ENCODE measurements at places on chromosomes 2 and 18.
A peak's percentile ranks its signal among the peaks of the same experiment; 100 is the strongest.

GRCh38 chr2:59745085-59745484 lies 808.4 kb downstream of the BCL11A start:
- no peak for DNase-seq

GRCh38 chr2:3492951-3493614 lies 26.2 kb downstream of the ADI1 start:
- DNase-seq, result no peak

DNA sequence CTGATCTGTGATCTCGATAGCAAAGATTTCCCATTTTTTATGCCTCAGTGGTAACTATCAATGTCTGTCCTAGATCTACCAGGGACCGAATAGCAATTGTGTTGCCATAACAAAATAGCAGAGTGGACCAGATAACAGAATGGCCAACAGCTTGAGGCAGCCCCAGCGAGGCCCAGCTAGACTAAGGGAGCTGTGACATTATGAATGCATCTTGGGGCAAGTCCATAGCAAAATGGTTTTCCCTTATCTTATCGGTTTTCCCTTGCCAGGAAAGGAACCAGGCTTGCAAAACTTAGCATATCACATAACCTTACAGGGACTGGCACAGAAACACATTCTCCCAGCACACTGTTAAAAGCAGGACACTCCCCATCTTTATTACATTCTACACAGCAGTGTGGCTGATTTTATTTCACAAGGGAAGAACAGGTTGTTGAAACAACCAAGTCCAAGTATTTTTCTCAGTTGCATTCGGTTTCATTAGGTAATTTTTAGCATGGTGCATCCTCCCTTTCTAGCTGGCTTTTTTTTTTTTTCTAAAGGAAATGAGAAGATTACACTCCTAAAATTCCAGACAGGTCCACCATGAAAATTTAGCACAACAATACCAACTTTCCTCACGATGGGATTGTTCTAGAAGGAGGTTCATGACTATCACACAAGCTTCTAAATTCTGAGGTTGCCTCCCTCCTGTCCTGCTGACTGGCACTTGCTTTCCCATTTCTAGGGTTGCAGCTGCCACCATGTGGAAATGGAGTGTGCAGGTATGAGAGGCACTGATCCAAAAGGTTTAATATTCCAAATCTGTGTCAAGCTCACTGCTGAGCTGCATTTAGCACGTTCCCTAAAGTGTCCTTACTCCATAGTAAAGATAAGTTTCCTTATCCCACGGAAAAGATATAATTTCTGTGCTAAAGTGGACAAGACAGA lies 97.0 kb upstream of the SLC35G4 start:
- peak; percentile 41 for DNase-seq

- no peak for DNase-seq
Observed at GRCh38 chr2:705971-706511, 28.8 kb upstream of the TMEM18 start.

GRCh38 chr2:132593171-132593570 lies 76.8 kb downstream of the LYPD1 start:
- DNase-seq, result no peak

- no peak for DNase-seq
Observed at GRCh38 chr2:127037476-127037875, 69.5 kb downstream of the BIN1 start.

GRCh38 chr2:43178602-43179542 lies 47.5 kb downstream of the ZFP36L2 start:
- peak; percentile 18 for DNase-seq

- no peak for DNase-seq
Observed at GRCh38 chr18:25780105-25780504, 310.3 kb downstream of the SS18 start.

DNA sequence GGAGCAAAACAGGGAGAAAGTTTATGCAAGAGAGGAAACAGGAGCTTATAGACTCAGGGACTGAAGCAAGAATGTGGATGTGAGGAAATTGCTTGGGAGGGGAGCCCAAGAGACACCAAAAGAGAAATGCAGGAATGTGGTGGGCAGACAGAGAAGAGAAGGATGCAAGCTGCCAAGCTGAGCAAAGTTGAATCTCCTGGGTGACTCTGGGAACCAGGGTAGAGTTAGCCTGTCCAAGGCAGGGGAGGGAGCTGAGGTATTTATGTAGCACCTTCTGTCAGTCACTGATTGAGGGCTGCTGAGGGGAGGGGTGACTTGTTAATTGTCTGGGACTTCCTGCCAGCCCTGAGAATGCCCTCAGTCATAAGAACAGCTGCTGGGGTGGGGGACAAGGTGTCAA lies 464.3 kb downstream of the NBAS start:
- no peak for DNase-seq

DNA sequence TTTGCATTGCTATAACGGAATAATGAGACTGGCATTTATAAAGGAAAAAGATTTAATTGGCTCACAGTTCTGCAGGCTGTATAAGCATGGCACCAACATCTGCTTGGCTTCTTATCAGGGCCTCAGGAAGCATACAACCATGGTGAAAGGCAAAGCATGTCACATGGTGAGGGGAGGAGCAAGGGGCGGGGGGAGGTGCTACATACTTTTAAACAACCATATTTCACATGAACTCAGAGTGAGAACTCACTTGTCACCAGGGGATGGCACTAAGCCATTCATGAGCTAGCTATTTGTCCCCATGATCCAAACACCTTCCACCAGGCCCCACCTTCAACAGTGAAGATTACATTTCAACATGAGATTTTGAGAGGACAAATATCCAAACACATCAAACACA lies 188.7 kb downstream of the MBD5 start:
- DNase-seq, result no peak

DNA sequence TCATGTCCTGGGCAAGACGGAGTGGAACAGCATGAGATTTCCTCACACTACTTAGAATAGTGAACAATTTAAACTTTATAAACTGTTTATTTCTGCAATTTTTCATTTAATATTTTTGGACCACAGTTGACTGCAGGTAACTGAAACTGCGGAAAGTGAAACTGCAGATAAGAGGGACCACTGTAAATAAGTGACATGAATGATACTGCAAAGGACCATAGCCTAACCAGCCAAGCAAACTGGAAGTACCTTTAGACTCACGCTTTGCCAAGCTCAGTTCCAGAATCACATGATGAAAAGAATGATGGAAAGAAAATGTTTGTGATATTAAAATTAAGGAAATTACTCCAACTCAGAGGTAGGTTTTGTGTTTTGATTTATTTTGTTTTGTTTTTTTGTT lies 94.6 kb upstream of the ITGA4 start:
- no peak for DNase-seq

DNA sequence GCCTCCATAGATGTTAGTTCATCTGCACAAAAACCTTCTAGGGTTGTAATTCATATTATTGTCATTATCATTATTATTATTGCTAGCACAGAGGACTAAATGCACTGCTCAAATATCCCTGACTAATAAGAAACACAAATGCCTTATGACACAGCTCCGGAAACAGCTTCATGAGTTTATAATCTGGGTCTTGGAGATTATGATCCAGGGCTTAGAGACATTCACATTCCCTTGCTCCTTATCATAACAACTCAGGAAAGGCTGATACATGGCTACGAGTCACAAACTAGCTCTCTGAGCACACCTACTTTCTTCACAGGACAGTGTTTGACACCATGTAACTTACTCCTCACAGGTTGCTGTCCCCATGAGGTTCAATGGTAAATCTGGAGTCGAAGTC lies 102.2 kb upstream of the TTC39C start:
- no peak for DNase-seq

DNA sequence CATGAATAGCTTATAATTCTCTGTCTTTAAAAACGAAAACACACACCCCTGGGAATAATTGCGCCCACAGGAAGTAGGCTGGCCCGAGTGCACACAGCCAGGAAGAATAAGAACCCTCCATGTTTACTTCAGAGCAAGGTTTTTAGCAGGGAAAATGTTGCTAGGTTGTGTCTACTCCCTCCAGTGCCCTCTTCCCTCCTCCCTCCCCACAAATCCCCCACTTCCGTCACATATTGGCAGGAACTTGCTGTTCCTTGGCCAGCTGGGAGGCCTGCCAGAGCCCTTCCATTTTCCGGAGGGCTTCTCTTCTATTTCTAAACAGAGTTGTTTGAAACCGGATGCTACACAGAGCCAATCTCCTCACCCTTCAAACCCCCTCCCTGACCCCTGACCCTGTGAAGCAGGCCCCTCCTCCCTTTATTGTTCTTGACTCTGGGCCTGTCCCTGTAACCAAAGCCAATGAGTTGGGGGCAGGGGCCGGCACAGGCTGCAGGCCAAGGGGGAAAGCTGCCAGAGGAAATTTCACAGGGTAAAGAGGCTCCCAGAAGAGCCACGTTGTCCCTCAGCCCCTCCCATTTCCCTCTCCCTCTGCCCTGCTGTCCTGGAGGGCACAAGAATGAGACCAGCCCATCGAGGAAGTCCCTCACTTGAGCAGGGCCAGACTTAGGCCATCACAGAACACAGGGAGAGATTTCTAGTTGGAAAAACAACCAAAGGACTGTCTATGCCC lies 49.8 kb upstream of the LGALSL start:
- DNase-seq, result peak; percentile 84

DNA sequence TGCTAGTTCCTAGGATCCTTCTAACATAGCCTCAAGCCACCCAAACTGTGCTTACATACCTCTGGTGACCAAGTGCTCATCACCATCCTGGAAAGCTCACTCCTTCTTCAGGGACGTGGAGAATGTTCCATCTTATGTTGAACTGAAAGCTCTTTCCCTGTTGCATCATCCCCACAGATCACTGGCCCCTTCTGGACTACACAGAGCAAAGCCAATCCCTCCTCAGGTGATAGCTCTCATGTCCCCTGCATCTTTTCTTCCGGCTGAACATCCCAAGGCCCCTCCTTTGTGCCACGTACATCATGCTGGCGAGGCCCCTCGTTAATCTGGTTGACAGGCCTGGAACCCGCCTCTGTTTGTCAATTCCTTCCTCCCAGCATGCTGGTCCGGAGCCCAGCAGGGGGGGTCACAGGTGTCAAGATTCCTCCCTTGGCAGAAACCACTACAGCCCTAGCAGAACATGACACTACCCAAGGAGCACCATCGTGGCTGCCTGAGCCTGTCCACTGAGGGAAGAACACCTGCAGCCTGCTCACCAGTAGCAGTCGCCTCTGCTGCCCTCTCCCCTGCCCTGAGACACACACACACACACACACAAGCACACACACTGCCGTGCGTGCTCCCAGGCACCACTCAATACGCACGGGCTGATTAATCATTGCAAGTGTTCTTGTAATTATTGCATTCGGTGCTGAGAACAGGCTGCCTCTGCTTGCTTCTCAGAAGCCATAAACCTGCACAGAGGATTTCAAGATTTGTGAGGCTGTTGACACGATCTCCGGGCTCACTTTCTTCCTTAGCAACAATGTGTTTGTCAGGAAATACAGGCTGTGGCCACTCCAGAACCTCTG lies 6.3 kb upstream of the KCNK3 start:
- DNase-seq, result no peak

- DNase-seq, result no peak
Observed at GRCh38 chr2:195985741-195986140, 82.9 kb downstream of the DNAH7 start.

- no peak for DNase-seq
Observed at GRCh38 chr2:102063941-102064678, 72.3 kb downstream of the IL1R2 start.

DNA sequence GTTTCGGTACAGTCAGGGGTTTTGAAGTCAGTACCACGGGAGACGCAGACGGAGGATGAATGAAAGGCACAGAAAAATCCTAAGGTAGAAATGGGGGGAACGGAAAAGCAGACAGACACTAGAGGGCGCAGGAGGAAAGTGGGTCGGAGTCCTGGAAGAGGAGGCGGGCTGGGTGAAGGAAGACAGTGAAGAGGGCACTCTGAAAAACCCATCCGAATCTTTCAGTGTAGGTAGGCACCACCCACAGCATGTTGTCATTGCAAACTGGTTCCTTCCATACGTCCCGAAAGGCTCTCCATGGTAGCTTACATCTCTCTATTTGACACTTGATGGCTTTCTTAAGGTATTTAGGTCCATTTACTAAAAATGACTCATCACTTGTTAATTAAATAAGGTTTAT lies 18.5 kb upstream of the ZNF236 start:
- peak; percentile 74 for DNase-seq

- DNase-seq, result peak; percentile 17
Observed at GRCh38 chr18:58640428-58640805, 11.5 kb upstream of the ALPK2 start.

- no peak for DNase-seq
Observed at GRCh38 chr2:111667001-111667400, 217.0 kb downstream of the ANAPC1 start.

- DNase-seq, result no peak
Observed at GRCh38 chr2:47696478-47696831, 86.5 kb upstream of the MSH6 start.

GRCh38 chr18:23451491-23451890 lies 1.6 kb upstream of the RIOK3 start:
- DNase-seq, result no peak

- DNase-seq, result no peak
Observed at GRCh38 chr18:73784853-73785252, 362.8 kb downstream of the FBXO15 start.

DNA sequence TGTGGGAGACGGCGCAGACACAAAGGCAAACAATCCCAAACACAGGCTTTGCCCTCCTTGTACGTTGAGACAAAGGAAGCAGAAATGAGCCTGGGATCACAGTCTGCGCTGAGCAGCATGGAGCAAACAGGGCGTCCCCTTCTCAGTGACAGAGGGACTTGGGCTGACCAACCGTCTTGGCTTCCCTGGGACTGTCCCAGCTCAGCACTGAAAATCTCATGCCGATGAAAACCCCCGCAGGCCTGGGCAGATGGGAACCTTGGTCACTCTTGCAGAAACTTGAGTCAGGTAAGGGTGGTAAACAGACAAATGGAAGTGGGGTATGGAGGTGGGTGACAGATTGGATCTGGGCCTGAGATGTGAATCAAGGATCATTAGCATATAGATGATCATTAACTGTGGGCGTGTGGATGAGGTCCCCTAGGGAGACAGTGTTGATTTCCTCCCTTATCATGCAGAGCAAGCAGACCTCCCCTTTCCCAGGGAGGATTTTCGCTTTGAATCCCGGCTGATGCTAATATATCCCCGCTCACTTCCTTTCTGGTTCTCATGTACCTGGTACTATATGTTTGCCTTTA lies 19.1 kb upstream of the SH3BP4 start:
- no peak for DNase-seq

DNA sequence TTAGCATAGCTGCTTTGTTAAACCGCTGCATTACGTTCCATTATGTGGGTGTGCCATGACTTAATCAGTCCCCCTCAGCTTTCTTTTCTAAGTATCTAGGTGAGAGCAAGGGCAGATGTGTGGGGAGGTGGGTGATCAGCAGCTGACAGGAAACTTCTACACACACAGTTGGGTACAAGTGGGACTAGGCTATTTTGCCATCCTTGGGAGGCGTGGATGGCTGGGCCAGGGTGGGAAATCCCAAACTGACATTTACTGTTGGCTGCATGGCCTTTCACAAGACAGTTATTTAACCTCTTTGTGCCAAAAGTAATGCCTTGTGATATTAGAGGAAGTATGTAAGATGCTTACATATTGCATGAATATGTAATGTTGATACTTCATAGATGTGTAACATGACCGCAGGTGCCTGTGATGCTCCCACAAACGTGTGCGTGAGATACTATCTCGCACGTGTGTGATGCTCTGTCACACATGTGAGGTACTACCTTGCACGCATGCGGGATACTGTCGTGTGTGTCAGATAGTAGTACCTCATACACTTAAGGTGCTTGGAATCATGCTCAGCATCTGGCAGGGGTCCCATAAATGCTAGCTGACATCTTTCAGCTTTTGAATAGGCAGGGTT lies 314.5 kb downstream of the PRKCE start:
- DNase-seq, result no peak

Data from spinal cord (tissue), 10 donors.